ENCODE measurements at places on chromosomes 3 and 15. TPM values are rescaled to one million over a fixed set of nuclear protein-coding genes. Genes with fewer than 3 reads are reported as not detected.

The PML gene
- 47.4 TPM for total RNA-seq

The CKMT1B gene
- total RNA-seq: not detected

The POLQ gene
- total RNA-seq: 7.8 TPM

The PTX3 gene
- 566 TPM for total RNA-seq

The SEMA3F gene
- 47.1 TPM for total RNA-seq

The USF3 gene
- 7.1 TPM for total RNA-seq

The IP6K1 gene
- 66.0 TPM for total RNA-seq

The VEPH1 gene
- total RNA-seq: 24.0 TPM

The NRG4 gene
- not detected for total RNA-seq
